Activated naive CD8-positive, alpha-beta T cell treated with anti-CD3 and anti-CD28 coated beads, Interleukin-2, amount 10 ng/mL, durations not matched to agents 7 days and 5 days (primary cell): ENCODE measurements at places on chromosomes 1 and 21. TPM values are rescaled to one million over a fixed set of nuclear protein-coding genes. Genes with fewer than 3 reads are reported as not detected.

DNA sequence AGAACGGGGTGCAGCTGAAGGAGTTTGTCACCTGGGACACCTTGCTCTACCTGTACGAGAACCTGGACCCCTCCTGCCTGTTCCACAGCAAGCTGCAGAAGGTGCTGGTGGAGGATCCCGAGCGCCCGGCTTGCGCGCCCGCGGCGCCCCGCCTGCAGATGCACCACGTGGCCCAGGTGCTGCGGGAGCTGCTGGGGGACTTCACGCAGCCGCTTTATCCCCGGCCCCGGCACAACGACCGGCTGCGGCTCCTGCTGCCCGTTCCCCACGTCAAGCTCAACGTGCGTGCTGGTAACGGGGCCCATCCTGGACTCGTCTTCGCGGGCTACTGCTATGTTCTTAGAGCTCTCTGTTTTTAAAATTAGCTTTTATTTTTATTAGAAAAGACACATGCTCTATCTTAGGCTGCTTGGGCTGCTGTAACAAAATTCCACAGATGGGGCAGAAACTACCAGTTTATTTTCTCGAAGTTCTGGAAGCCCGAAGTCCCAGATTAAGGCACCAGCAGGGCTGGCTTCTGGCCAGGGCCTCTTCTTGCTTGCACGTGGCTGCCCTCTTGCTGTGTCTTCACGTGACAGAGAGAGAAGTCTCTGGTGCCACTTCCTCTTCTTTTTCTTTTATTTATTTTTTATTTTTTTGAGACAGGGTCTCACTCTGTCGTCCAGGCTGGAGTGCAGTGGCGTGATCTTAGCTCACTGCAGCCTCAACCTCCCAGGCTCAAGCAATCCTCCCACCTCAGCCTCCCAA is 38.1 kb downstream of the TRPM2 start:
- no peak overlapping the region for H3K4me3 ChIP-seq
- H3K4me1 ChIP-seq = no peaks in the 10 kb centered on the region
- H3K36me3 ChIP-seq = peaks cover 39% of the 10 kb centered on the region
- H3K27ac ChIP-seq = no peak overlapping the region
- no peak for DNase-seq
- H3K27me3 ChIP-seq = peaks cover under 1% of the 10 kb centered on the region

DNA sequence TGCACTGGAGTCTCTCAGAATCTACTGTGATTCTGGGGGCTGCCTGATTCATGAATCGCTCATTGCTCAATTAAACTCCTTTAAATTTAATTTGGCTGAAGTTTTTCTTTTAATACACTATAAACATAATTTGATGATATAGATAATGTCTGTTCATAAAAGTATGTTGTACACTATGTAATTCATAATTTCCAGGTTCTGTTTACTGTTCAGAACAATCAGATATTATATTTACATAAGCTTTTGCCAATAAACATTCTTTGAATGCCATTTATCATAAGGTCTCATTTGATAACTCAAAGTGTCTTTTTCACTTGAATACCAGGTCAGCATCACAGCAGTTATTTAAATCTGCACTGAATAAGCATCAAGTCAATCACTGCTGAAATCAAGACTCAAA is 39.6 kb downstream of the PIGK start:
- no peaks in the 10 kb centered on the region for H3K27me3 ChIP-seq
- DNase-seq = no peak
- no peak overlapping the region for H3K27ac ChIP-seq
- H3K4me3 ChIP-seq = no peak overlapping the region

DNA sequence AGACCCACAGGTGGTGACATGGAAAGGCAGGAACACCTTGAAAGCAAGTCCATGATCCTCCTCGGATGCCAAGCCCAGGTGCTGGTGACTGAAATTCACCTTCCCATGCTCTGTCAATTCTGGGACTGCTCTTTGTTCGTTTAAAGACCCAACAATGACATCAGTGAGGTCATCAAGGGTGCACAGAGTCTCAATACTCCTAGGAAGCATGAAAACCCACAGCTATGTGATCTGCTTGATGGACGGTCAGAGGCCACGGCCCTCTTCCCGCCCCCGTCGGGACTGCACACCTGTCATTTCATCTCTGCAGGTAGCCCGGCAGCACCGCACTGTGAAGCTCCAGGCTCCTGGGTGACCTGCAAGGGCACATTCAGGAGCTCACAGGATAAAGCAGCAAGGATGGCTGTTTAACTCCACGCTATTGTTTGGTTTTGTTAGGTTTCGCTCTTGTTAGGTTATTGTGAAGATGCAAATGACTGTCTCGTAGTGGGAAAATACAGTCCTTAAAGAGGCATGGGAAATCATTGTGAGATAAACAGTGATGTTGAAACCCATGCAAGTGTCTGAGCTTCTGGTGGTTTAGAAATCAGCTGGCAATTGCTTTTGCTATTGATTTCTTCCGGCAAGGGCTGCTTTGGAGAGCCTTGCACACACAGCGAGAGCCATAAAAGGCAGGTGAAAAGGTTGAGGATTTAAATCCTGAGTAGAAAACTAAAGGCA is 124.8 kb upstream of the AJAP1 start:
- no peak overlapping the region for H3K4me3 ChIP-seq
- DNase-seq = no peak
- H3K27me3 ChIP-seq = no peaks in the 10 kb centered on the region
- H3K4me1 ChIP-seq = no peaks in the 10 kb centered on the region

- H3K27me3 ChIP-seq = no peaks in the 10 kb centered on the region
- H3K4me1 ChIP-seq = peaks cover 39% of the 10 kb centered on the region
- peak overlapping the region; percentile 74 for H3K27ac ChIP-seq
Observed at GRCh38 chr1:12208764-12209494, 20.9 kb upstream of the VPS13D start.

DNA sequence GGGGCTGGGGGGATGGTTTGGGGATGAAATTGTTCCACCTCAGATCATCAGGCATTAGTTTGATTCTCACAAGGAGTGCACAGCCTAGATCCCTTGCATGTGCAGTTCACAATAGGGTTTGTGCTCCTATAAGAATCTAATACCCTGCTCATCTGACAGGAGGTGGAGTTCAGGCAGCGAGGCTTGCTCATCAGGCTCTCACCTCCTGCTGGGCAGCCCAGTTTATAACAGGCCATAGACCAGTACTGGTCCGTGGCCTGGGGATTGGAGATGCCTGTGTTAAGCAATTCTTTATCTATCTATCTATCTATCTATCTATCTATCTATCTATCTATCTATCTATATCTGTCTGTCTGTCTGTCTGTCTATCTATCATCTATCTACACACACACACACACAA is 525.3 kb upstream of the DAB1 start:
- no peak overlapping the region for H3K27ac ChIP-seq
- H3K27me3 ChIP-seq = no peaks in the 10 kb centered on the region
- DNase-seq = no peak
- no peaks in the 10 kb centered on the region for H3K4me1 ChIP-seq

DNA sequence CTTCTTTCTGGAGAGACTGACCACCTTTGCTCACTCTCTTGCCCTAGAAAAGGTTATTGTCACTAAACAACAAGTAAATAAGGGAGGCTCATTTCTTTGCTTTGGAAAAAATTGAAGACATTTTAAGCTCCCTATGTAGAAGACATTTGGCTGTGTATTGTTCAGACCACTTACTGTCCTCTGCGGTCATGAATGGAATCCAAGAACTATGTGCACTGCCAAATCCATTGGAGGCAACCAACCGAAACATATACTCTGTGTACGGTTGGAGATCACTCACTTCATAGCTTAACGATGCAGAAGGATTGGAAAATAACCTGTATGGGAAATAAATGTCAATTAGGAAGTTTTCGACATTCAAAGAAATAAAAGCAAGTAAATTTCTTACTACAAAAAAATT is 332.8 kb downstream of the KCTD3 start:
- no peaks in the 10 kb centered on the region for H3K36me3 ChIP-seq
- H3K27me3 ChIP-seq = no peaks in the 10 kb centered on the region
- H3K4me1 ChIP-seq = no peaks in the 10 kb centered on the region
- no peak overlapping the region for H3K27ac ChIP-seq

DNA sequence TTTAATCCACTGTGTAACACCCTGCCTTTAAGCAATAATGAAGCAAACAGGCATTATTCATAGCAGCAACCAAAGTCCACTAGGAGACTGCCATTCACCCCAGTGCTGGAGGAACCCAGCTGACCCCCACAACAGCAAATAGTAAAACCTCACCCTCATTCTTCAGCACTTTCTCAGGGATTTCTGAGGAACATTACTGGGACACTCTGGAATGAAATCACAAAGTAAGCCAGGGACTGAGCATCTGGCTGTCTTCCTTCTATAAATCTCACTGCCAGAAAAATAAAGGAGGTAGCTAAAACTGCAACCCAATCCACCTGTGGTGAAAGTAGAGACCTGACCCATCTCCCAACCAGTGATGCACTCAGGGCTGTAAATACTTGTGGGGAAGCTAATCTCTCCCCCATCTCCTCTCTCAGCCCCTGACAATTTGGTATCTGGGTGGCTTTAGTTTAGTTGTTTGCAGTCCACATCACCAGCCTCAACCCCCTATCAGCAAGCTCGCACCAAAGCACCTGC is 47.1 kb downstream of the COL6A1 start:
- H3K4me1 ChIP-seq = no peaks in the 10 kb centered on the region
- H3K27me3 ChIP-seq = peaks cover 8% of the 10 kb centered on the region

DNA sequence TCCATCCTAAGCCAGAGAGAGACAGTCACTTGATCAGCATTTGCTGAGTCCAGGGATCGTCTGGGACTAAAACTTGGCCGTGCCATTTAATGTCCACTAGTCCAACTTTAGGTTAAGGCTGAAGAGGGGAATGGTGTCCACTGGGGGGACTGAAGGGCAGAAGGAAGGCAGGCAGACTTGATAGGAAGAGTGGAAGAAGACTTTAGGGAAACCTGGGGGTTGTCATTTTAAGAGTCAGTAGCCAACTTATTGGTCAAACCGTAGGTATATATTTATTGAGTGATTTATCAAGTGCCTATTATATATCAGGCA is 1.3 kb upstream of the LMOD1 start:
- H3K4me3 ChIP-seq = no peak overlapping the region
- H3K4me1 ChIP-seq = peaks cover 6% of the 10 kb centered on the region
- H3K36me3 ChIP-seq = no peaks in the 10 kb centered on the region
- peaks cover 55% of the 10 kb centered on the region for H3K27me3 ChIP-seq

DNA sequence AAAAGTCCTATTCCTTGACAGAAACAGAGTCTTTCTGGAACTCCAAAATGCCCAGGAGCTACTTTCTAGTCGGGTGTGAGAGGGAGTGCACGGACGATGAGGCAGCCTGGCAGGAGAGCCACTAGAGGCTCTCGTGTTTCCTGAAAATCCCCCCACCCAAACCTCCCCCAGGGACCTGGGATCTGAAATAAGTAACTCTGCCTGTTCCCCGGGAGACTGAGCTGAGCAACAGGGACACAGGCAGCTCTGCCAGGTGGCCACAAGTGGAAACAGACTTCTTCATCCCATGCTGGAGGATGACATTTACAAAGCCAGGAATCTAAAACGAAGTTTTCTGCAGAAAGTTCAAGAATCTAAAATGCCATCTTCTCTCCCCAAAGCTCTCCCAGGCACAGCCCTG is 77.1 kb downstream of the ITPKB start:
- H3K36me3 ChIP-seq = peaks cover 11% of the 10 kb centered on the region
- no peaks in the 10 kb centered on the region for H3K27me3 ChIP-seq
- DNase-seq = no peak
- H3K27ac ChIP-seq = peak overlapping the region; percentile 94
- peak overlapping the region; percentile 69 for H3K4me3 ChIP-seq

DNA sequence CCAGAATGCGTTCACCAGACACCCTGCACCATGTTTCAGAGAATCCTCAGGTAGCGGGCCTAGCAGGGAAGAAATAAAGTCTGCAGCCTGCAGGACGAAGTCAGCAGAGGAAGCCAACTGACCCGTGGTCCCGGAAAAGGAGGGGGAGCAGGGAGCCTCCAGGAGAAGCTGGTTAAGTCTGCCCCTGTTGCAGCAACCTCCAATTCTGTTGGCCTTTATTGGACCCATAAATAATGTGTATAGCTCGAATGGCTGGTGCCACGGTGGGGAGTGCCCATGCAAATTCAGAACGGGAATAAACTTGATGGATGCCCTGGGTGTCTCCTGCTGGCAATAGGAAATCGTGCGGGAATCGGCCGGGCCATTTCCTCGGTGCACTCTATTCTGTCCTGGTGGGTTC is 254.1 kb downstream of the AJAP1 start:
- no peaks in the 10 kb centered on the region for H3K36me3 ChIP-seq
- DNase-seq = no peak
- no peaks in the 10 kb centered on the region for H3K4me1 ChIP-seq
- no peak overlapping the region for H3K4me3 ChIP-seq

GRCh38 chr1:84253891-84254290 is 47.6 kb upstream of the SAMD13 start:
- no peaks in the 10 kb centered on the region for H3K4me1 ChIP-seq
- H3K4me3 ChIP-seq = no peak overlapping the region
- no peak overlapping the region for H3K27ac ChIP-seq
- peaks cover 2% of the 10 kb centered on the region for H3K27me3 ChIP-seq

- H3K4me1 ChIP-seq = peaks cover 3% of the 10 kb centered on the region
- DNase-seq = no peak
- no peak overlapping the region for H3K27ac ChIP-seq
- no peaks in the 10 kb centered on the region for H3K27me3 ChIP-seq
Observed at GRCh38 chr1:90007979-90008404, 13.1 kb downstream of the ZNF326 start.

DNA sequence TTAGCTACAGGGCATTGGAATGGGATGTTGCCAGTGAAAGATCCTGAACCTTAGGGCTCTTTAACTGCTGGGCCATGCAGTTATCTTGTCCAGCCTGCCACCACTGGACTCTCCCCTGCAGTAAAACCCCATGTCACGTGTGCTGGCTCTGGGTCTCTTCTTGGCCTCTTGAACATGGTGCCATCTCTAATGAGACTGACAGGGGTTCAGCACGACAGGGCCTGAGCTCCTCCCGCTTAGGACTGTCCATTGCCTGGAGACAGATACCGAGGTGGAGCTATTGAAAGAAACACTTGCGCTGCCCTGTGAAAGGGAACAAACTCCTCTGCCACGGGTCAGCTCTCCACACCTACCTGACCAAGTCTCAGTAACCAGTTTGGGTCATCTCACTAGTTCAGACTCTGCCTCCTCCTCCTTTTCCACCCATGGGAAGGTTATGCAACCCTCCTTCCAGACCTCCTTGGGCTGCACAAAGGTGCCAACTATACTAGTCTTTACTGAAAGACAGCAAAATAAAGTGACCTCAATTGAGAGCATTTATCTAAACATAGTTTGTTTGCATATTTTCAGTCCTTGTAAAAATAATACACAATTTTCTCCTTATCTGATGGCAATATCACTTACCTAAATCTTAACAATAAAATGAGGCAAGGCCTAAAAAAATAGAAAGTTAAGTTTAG is 66.0 kb downstream of the GNG12 start:
- no peak overlapping the region for H3K27ac ChIP-seq
- no peak overlapping the region for H3K4me3 ChIP-seq
- peaks cover 10% of the 10 kb centered on the region for H3K4me1 ChIP-seq
- DNase-seq = no peak

GRCh38 chr21:42195378-42196031 is 23.4 kb upstream of the ABCG1 start:
- H3K36me3 ChIP-seq = peaks cover 1% of the 10 kb centered on the region
- H3K4me3 ChIP-seq = no peak overlapping the region
- peaks cover 55% of the 10 kb centered on the region for H3K4me1 ChIP-seq
- no peak for DNase-seq

GRCh38 chr1:20717452-20718342 is at the start of gene KIF17:
TSS of gene KIF17 (minus strand) at chr1:20718007. CDS start at chr1:20717706, 301 bp downstream.
- DNase-seq = peak; percentile 78
- H3K4me3 ChIP-seq = peak within 1 kb of the TSS; percentile 44
- peaks cover 43% of the 10 kb centered on the region for H3K27me3 ChIP-seq
- H3K4me1 ChIP-seq = peaks cover 4% of the 10 kb centered on the region
- no peak within 1 kb of the TSS for H3K27ac ChIP-seq

Gene RIMKLA
- 3.7 TPM for total RNA-seq

Gene FAM72B
- 24.1 TPM for total RNA-seq

Gene LDLRAD2
- 0.09 TPM for total RNA-seq

Gene DCDC2B
- 0.22 TPM for total RNA-seq

Gene SH3BGR
- 1.4 TPM for total RNA-seq
